ENCODE measurements at places on chromosomes 2 and 18. TPM values are rescaled to one million over a fixed set of nuclear protein-coding genes. Genes with fewer than 3 reads are reported as not detected.

Gene CPSF3
- 62.3 TPM for total RNA-seq

Gene IL36G
- not detected for total RNA-seq

Gene SLC19A3
- not detected for total RNA-seq

Gene CCL20
- total RNA-seq = 1.4 TPM

Gene ZNF892
- 4.1 TPM for total RNA-seq

Gene CNGA3
- total RNA-seq = not detected

Gene GCKR
- not detected for total RNA-seq

GRCh38 chr2:8116661-8117060, 565.2 kb upstream of the ID2 start:
- peaks cover 2% of the 10 kb centered on the region for H3K27me3 ChIP-seq
- H3K4me3 ChIP-seq = no peak overlapping the region
- peaks cover 19% of the 10 kb centered on the region for H3K4me1 ChIP-seq

DNA sequence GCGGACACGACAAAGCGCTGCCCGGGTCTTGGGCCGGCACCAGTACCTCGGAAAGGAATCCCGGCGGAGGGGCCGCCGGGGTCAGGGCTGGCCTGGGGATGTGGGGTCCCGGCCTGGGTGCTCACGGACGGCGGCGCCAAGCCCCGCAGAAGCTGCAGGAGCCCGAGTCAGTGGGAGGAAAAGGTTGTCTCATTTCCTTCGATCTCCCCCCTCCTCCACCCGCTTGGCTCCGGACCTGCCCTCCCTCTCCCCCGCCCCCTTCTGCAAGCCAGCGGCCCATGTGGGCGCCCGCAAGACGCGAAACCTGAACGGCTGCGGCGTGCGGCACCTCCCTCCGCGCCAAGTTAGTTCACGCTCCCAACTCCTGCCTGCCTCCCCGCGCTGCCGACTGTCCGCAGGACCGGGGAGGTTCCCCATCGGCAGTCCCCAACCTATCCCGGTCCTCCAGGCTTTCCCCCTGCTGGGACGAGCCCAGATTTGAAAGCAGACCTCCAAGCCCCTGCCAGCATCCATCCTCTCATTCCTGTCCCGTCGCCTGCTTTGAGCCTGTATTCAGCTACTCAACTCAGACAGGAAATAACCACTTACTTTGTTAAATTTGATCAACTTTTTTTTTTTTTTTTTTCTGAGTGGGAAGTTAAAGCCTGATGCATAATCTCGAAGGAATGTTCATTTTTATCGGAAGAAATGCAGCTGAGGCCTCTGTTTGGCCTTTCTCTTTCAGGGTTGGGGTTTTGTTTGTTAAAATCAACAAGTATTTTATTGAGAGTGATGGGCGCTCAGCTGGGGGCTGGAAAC, at the start of gene EVA1A:
TSS of gene EVA1A (minus strand) at position 172 of the 798 bp plus-strand sequence. CDS start 42,799 bp downstream, outside the sequence.
- H3K4me3 ChIP-seq = peak within 1 kb of the TSS; percentile 89
- peaks cover 61% of the 10 kb centered on the region for H3K27me3 ChIP-seq
- peak; percentile 38 for DNase-seq
- H3K4me1 ChIP-seq = peaks cover 30% of the 10 kb centered on the region

GRCh38 chr2:236714080-236714479, 144.5 kb downstream of the ACKR3 start:
- no peak overlapping the region for H3K27ac ChIP-seq
- no peak for DNase-seq
- H3K27me3 ChIP-seq = peaks cover 22% of the 10 kb centered on the region
- H3K4me1 ChIP-seq = no peaks in the 10 kb centered on the region

- no peaks in the 10 kb centered on the region for H3K4me1 ChIP-seq
- no peaks in the 10 kb centered on the region for H3K36me3 ChIP-seq
- no peak overlapping the region for H3K27ac ChIP-seq
- peaks cover 6% of the 10 kb centered on the region for H3K27me3 ChIP-seq
- peak; percentile 11 for DNase-seq
Measured at GRCh38 chr2:9333591-9334171, 89.6 kb downstream of the ITGB1BP1 start.

- no peaks in the 10 kb centered on the region for H3K27me3 ChIP-seq
- peaks cover 69% of the 10 kb centered on the region for H3K4me1 ChIP-seq
- peak overlapping the region; percentile 82 for H3K4me3 ChIP-seq
- peak overlapping the region; percentile 31 for H3K27ac ChIP-seq
- peaks cover 8% of the 10 kb centered on the region for H3K36me3 ChIP-seq
Measured at GRCh38 chr2:233358947-233359346, 4.7 kb downstream of the DGKD start.

- no peaks in the 10 kb centered on the region for H3K36me3 ChIP-seq
- no peak overlapping the region for H3K4me3 ChIP-seq
- H3K27ac ChIP-seq = no peak overlapping the region
- H3K4me1 ChIP-seq = peaks cover 5% of the 10 kb centered on the region
Measured at GRCh38 chr2:32832821-32833220, 113.9 kb upstream of the LTBP1 start.

DNA sequence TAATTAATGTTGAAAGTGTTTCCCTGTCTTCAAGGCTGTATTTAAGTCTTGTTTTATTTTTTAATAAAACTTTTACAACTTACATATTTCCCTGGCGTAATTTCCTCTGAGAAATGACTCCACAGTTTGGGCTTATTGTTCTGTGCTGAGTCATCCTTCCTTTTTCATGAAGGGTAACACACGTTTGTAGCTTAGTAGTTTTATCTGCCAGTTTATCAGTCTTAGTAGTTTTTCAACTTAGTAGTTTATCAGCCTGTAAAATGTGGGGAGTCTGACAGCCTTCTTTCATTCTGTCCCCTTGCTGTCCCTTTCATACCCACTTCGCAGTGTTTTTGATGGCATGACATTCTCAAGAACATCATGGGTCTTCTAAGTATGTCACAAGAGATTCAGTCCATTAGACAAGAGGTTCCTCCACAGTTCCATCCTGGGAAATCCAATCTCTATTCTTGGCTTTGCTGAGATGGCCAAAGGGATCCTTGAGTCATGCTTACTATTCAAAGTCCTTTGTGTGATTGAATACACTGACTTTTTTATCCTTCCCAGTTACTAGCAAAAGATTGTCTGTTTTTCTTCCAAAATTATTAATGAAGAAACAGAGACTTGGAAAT, 60.0 kb upstream of the SGPP2 start:
- no peak overlapping the region for H3K27ac ChIP-seq
- no peaks in the 10 kb centered on the region for H3K4me1 ChIP-seq
- no peaks in the 10 kb centered on the region for H3K36me3 ChIP-seq
- DNase-seq = no peak
- peaks cover 16% of the 10 kb centered on the region for H3K27me3 ChIP-seq
- no peak overlapping the region for H3K4me3 ChIP-seq

GRCh38 chr2:171147081-171147480, 13.6 kb downstream of the TLK1 start:
- DNase-seq = no peak
- H3K27ac ChIP-seq = peak overlapping the region; percentile 67
- H3K4me3 ChIP-seq = no peak overlapping the region
- no peaks in the 10 kb centered on the region for H3K27me3 ChIP-seq
